ENCODE measurements at places on chromosomes 2 and 18. TPM values are rescaled to one million over a fixed set of nuclear protein-coding genes. Genes with fewer than 3 reads are reported as not detected.

- DNase-seq = no peak
These were observed 990 bp upstream of the GDF7 start for GRCh38 chr2:20666005-20666303.

- peak; percentile 81 for DNase-seq
These were observed 862 bp upstream of the TMEM177 start for GRCh38 chr2:119678021-119678656.

DNA sequence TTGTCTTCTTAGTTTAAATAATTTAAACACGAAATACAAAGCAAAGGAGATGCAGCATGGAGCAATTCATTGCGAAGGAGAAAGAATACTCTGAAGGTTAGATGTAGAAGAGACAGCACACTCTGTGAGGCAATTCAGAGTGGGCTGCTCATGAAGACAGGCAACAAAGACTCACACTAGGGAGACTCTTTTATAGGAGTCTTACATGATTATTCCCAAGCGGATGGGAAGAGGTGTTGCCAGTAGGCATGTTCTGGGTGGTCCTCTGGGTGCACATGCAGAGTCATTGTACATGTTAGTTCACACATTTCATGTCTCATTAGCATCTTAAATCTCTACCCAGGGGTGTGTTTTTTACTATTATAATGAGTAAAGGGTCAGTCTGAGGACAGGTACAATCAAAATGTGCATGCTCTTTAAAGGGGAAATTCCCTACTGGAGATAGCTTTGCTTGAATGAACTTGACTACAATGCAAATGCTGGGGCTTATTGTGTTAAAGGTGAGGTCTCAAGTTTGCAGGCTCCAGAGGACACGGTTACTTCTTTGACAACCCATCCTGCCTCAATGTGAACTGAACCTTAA lies 275.5 kb downstream of the CDH19 start:
- no peak for DNase-seq

DNA sequence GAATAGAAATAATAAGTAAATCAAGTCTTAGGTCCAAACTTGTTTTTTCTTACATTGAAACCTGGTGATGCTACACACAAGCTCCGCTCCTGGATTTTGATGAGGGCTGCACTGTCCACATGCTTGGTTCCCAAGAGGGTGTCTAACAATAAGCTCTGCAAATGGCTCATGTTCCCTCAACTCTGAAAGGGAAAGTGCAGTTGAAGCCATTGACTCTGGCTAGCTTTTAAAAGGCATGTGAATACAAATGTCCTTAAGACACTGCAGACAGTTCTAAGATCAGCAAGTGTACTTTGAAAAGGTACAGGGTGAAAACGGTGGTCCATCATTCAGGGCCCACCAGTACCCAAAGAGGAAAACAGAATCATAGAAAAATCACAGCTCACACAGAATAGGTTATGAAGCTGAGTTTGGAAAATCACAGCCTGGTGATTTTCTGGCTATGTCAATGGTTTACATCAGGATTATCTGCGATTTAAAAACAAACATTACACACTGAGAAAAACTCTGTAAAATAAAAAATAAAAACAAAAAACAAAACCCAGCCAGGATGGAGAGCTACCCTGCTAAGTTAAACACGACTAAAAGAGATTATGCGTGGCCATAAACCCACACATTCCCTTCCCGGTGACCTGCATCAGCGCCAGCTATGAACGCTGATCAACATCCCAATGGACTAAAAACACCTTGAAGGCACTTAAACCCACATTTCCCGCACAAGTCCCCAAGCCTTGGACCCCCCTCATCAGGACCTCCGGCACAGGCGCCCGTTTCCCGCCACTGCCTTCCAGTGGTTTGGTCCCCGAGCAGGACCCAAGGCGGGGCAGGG lies 554 bp downstream of the PFN4 start:
- no peak for DNase-seq

GRCh38 chr2:129857200-129857599 lies 122.3 kb upstream of the RAB6C start:
- DNase-seq = no peak

DNA sequence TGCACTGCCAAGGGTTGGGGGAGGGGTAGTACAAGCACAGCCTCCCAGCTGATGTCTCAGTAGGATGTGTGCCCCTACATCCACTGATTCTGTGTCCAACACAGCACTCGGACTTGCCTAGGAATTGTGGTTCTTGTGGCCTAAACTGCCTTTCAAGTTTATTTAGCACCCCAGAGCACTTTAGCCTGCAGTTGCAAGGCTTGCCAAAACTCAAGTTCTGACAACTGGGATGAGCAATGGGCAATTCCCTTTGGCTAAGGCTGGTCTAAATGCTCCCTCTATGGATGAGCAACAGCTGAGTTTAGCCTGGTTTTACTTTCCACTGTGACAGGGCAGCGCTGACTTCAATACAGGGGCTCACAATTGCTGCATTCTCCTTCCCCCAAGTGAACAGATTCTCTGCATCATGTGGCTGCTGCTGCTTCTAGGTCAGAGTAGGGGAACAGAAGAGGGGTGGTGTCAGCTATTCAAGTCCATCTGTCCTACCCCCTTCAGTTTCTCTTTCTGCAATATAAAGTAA lies 471.5 kb downstream of the PIK3C3 start:
- no peak for DNase-seq

EGR4 gene
- total RNA-seq = not detected

GRCh38 chr2:242038166-242038927 lies 168.8 kb downstream of the RTP5 start:
- no peak for DNase-seq

DNA sequence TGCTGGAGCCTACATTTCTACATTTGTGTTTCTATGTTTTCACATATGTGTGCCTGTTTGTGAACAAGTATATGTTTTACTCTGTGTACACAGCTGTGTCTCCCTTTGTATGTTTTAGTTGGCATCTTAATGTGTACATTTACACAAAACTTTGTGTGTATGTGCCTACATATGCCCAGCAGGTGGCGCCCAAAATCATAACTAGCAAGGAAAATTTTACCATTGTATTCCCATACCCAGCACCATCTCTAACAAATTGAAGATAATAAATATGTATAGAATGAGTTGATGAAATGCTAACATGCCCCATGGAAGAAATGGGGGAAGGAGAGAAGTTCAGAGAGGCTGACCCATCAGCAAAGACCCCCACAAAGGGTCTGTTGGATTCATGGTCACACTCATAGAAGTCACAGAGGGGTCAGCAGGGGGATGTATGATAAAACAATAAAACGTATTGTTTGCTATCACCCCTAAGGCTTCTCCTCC lies 48.1 kb downstream of the PKDCC start:
- DNase-seq = peak; percentile 91

GRCh38 chr18:21194871-21195771 lies 46.9 kb upstream of the GREB1L start:
- no peak for DNase-seq

DNA sequence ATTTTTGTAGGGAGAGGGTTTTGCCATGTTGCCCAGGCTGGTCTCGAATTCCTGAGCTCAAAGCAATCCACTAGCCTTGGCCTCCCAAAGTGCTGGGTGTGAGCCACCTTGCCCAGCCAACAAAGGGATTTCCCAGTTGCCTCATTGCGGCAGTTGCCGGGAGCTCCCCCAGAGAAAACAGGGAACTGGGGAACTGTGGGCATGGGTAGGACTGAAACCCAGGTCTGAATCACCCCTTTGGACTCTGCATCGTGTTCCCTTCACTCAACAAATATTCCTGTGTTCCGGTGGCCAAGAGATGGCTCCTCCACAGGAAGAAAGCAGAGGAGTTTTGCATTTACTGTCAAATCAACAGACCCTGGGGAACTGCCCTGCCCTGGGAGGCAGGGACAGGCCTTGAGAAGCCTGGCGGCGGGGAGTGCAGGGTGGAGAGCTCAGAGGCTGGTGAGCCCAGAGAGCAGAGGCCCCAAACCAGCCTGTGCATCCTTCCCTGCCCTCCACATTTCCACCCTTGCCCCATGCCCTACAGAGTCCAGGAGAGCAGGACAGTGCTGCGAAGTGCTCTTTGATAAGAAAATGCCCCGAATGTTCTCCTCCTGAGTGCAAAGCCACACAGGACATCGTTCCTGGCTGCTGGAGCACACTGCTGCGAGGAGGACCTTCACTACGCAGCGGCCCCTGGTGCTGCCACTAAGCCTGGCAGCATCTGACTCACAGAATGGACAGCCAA lies 24.9 kb downstream of the MYO7B start:
- DNase-seq = no peak

DNA sequence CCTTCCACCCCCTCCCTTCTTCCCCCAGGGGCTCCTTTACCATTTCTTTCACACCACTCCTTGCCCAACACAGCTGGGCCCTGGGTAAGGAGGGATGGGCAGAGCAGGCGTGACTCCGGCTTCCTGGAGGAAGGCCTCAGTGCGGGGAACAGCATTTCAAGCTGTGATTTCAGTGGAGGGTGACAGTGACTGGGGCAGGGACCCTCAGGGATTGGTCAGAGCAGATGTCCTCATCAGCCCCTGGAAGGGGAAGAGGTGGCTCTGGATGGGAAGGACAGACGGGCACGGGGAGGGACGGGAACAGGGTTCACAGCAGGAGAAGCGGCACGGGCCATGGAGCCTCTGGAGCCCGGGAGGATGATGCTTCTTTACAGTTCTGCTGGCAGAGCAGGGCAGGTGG lies 130.8 kb upstream of the TWIST2 start:
- no peak for DNase-seq

GNLY gene
- 6.5 TPM for total RNA-seq

DNA sequence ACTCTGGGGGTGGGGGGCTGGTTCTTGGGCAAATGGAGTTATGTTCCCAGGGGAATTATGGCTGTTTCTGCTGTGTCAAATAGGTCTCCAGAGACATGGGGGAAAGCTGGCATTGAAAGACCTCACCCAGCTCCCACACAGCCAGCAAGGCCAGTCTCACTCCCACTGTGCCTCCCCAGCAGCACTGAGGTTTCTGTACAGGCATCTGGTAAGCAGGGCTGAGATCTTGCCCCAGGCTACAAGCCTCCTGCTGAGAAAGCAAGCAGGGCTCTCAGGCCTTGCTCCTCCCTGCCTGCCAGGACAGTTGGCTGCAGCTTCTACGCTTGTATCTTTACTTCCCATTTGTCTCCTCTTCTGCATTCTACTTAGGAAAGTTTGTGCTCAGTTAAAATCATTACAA lies 50.5 kb upstream of the FHOD3 start:
- DNase-seq = no peak

DNA sequence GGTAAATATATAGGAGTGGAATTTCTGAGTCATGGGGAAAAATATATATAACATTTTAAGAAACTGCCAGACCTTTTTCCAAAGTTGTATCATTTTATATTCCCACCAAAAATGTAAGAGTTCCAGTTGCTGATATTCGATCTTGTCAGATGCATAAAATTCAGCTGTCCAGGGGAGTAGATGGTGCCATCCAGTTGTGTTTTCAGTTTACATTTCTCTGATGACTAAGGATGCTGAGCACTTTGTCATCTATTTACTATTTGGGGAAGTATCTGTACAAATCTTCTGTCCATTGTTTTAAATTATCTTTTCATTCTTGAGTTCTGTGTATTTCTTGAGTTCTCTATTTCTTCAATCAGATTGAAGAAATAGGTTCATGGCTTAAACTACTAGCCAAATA lies 126.1 kb downstream of the RTN4 start:
- no peak for DNase-seq

DNA sequence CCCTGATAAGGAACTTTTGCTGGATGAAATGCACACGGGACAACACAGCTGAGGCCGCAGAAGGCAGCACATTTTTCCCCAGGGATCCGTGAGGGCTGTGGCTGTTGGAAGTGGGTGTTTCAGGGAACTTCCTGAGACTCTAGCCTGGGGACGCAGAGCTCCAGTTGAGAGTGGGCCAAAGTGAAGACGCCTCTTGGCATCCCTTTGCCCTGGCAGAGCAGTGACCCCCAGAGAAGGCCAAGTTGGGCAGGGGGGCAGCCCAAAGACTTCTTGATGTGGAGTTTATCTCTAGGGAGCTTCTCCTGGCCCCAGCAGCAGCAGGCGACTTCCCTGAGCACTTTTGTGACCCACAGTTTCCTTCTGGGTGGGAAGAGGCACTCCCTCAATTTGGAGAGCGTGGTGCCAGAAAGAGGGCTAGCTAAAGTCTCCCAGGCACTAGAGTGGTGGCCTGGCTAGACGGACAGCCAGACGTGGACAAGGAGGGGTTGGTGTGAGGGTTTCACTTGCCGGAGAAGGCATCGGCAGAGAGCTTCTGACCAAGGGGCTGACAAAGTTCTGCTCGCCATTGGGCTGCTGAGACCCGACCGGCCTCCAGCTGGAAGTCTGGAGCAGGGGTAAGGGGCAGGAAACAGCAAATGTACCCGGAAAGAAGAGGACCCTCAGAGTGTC lies 108.8 kb downstream of the ACKR3 start:
- DNase-seq = no peak

- no peak for DNase-seq
These were observed 35.3 kb upstream of the CCDC150 start for GRCh38 chr2:196604196-196604595.

DNA sequence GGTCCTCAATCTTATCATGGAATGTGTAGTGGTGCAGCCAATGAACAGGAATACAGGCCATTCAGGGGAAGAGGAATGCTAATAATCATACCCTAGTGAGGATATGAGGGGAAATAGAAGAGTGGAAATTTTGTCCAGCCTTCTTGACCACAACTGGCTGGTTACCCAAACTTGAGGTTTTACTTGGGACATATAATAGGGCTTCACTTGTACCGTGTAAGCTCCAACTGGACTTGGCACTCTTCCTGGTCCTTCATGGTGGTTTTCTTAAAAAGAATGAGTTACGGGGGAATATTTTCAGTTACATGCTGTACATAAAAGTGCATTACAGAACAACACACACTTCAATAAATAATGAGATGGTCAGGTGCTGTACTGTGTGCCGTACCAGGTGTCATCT lies 234.9 kb upstream of the RASGRP3 start:
- DNase-seq = no peak

GRCh38 chr2:101608408-101609310 lies 88.8 kb upstream of the MAP4K4 start:
- no peak for DNase-seq

SCYGR4 gene
- total RNA-seq = not detected

IL1RL2 gene
- 1.7 TPM for total RNA-seq

DNA sequence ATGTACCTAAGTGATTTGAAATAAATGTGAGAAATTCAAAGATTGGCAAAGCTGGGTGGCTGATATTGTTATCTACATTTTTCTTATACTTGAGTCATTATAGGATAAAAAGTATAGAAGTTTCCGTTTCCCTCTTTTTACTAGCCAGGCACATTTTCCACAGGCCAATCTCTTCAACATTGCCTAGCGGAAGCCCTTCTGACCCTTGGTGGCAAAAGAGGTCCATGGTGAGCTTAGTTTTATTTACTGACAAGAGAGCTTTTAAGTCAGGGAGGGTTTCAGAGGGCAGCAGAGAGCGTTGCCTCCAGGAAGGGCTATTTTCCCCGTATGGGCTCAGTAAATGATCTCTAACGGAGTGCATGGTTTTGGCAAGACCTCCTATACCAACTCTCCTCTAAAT lies 15.1 kb upstream of the RHOB start:
- no peak for DNase-seq

GAL3ST2 gene
- total RNA-seq = 46.5 TPM
